Colonic mucosa (tissue), 4 donors: ENCODE measurements at places on chromosomes 13 and 19.

GRCh38 chr19:805166-805551 lies 7.9 kb downstream of the PTBP1 start:
- H3K36me3 ChIP-seq, result peaks cover 66% of the 10 kb centered on the region
- no peaks in the 10 kb centered on the region for H3K27me3 ChIP-seq
- no peak overlapping the region for H3K27ac ChIP-seq
- peak; percentile 18 for DNase-seq
- no peak overlapping the region for H3K4me3 ChIP-seq
- H3K4me1 ChIP-seq, result peaks cover 15% of the 10 kb centered on the region

GRCh38 chr13:50509771-50510441 lies 333.6 kb downstream of the DLEU7 start:
- peaks cover 5% of the 10 kb centered on the region for H3K4me1 ChIP-seq
- H3K36me3 ChIP-seq, result no peaks in the 10 kb centered on the region
- no peak overlapping the region for H3K27ac ChIP-seq
- no peak for DNase-seq

GRCh38 chr19:47239610-47240296 lies 8.8 kb upstream of the BBC3 start:
- peaks cover 19% of the 10 kb centered on the region for H3K27me3 ChIP-seq
- H3K27ac ChIP-seq, result no peak overlapping the region
- no peaks in the 10 kb centered on the region for H3K36me3 ChIP-seq
- peaks cover 5% of the 10 kb centered on the region for H3K4me1 ChIP-seq

GRCh38 chr13:83423381-83423780 lies 458.9 kb downstream of the SLITRK1 start:
- no peaks in the 10 kb centered on the region for H3K4me1 ChIP-seq
- H3K27ac ChIP-seq, result no peak overlapping the region
- no peaks in the 10 kb centered on the region for H3K27me3 ChIP-seq
- no peaks in the 10 kb centered on the region for H3K36me3 ChIP-seq

DNA sequence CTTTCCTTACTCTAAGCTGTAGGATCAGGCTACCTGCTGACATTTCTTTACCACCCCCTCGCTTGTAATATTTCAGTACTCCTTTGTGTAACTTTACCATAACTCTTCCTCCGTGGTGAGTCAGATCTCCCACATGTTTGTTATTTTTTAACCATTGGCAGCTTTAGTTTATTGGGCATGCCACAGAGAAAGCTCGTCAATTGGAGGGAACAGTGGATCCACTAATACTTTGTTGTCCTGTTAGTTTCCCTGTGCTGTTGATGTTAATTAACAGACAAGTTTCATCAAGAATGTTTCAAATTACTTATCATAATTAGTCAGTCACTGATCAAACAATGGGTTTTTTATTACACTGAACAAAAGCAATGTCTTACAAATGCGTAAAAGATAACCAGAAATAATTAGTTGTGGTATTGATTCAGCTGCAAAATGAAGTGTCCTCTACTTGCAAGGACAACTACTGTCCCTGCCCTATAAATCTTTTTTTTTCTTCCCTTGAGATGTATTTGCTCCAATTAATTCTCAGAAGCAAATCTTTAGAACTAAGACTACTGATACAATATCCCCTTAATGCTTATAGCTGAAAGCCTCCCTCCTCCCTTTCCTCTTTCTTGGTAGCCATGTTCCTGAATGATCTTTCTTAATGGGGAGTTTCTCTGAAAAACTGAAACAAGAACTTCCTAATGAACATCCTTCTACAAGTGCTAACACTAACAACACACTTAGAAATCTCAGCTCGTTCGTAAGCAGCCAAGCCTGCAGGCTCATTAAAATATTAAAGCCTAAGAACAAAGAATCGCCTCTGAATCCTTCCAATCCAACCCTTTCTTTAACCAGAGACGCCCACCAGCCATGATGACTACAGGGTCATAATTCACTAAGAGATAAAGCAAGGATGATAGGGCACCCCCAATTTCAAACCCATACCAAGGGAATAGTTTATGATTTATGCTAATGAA lies 22.2 kb downstream of the EFNB2 start:
- no peak for DNase-seq
- no peaks in the 10 kb centered on the region for H3K4me1 ChIP-seq
- H3K27ac ChIP-seq, result no peak overlapping the region
- no peaks in the 10 kb centered on the region for H3K27me3 ChIP-seq
- no peaks in the 10 kb centered on the region for H3K36me3 ChIP-seq

DNA sequence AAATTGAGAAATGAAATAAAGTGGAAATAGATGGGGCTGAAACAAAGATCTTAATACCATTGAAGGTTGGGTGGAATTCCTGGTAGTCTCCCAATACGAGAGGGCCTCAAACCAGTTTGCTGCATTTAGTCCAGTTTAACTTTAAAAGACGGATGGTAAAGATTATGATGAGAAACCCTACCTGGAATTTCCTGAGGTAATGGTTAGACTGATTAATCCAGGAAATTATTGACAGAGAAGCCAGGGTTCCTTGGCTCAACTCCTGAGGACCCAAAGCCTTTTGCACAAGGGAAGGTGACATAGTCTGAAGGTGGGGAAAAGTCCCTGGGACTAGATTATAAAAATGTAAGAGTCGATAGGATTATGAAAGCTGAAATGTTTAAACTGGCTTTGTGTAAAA lies 133.2 kb upstream of the SLITRK5 start:
- no peaks in the 10 kb centered on the region for H3K4me1 ChIP-seq
- no peaks in the 10 kb centered on the region for H3K36me3 ChIP-seq
- H3K27ac ChIP-seq, result no peak overlapping the region
- DNase-seq, result no peak
- no peaks in the 10 kb centered on the region for H3K27me3 ChIP-seq
